ENCODE measurements at places on chromosomes 13 and 19.

DNA sequence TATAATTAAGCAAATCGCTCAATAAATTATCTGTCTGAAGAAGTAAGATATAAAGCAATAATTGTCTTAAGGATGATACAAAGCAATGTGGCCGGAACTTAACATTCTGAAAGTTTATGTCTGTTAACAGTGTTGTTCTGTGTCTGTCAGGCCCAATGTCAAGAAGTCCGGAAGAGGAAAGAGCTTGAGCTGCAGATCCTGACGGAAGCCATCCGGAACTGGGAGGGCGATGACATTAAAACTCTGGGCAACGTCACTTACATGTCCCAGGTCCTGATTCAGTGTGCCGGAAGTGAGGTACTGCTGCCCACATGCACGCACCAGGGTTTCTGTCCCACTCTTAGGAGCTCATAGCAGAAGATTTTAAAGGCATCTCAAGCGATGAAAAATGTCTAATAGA is 45.1 kb upstream of the TEX29 start:
- DNase-seq, result no peak

DNA sequence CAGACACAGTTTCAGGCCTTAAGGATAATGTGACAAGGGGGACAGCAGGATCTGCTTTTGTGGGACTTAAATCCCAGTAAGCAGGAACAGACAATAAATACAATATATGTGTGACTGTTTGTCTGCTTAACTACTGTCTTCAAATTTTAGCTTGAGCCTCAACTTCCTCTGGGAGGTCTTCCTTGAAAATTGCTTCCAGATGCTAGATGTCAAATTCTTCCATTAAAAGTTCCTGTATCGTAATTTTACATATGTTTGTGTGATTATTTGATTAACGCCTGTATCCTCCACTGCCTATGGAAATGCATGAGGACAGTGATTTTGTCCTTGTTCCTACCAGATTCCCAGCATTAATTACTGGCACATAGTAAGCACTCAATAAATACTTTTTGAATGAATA is 385.5 kb downstream of the NDFIP2 start:
- DNase-seq, result no peak

- no peak for DNase-seq
These were observed 240.5 kb downstream of the ENOX1 start for GRCh38 chr13:43546251-43546650.

DNA sequence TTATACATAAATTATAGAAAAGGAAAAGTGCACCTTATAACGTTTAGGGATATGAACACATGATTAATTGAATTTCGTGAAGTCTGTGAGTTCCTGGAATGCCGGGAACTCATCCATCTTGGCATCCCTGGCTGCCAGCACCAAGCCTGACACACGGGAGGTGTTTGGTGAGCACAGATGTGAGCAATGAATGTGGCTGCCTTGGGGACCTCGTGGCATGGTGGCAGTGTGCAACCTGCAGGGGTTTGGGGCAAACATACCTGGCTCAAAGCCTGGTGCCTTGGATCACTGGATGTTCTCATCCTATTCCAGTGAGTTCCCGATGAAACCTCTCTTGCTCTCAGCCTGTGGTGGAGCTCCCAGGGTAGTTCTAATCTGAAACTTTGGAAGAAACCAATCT is 10.4 kb upstream of the MAP2K2 start:
- no peak for DNase-seq

GRCh38 chr13:112194167-112194530 is 127.2 kb downstream of the SOX1 start:
- DNase-seq, result no peak

DNA sequence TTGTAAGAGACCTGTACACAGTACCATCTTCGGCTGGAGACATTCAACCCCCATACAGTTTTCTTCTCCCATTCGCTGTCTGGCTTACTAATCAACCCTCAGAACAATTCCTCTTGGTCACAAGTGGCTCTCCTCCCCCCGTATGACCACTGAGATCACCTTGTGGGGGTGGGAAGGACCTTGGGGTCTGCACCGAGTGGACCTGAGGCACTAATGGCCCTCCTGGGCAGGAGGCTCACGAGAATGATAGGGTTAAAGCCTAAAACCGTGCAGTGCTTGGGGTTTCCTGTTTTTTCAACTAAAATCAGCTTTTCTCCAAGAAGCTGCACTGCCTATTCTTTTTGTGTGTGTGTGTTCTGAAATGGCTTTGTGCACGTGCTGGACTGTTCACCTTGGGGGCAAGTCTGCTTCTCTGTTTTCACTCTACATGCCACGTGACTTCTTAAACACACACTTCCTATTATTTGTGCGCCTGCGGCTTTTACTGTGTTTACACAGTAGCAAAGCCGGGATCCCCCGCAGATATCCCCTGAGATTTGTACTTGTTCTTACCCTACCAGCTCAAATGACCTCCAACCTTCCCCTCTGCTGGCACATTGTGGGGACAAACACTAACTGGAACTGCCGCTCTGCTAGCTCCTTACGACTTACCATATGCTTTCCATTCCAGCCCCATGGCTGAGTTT is 12.3 kb downstream of the RBM26 start:
- no peak for DNase-seq

GRCh38 chr13:63408331-63409189 is 1992.9 kb upstream of the PCDH20 start:
- DNase-seq, result no peak

GRCh38 chr13:76969488-76970365 is 21.4 kb downstream of the ACOD1 start:
- DNase-seq, result no peak

- DNase-seq, result peak; percentile 60
These were observed 1.3 kb downstream of the CLDN10 start for GRCh38 chr13:95553581-95554385.

DNA sequence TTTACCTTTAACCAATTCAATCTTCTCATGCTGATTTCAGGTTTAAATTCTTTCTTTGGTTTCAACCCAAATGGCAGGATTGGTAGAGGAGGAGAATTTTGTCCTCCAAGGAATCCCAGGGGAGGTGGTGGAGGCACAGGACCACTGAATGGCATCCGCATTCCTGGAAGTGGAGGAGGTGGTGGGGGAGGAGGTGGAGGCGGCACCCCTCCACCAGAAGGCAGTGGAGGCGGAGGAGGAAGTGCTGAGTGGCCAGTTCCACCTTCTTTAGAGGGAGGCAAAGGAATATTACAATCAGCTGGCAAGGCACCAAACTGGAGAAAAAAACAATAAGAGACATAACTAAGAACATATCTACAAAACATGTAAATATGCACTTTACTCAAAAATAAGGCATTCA is 192.9 kb downstream of the DIAPH3 start:
- DNase-seq, result no peak

DNA sequence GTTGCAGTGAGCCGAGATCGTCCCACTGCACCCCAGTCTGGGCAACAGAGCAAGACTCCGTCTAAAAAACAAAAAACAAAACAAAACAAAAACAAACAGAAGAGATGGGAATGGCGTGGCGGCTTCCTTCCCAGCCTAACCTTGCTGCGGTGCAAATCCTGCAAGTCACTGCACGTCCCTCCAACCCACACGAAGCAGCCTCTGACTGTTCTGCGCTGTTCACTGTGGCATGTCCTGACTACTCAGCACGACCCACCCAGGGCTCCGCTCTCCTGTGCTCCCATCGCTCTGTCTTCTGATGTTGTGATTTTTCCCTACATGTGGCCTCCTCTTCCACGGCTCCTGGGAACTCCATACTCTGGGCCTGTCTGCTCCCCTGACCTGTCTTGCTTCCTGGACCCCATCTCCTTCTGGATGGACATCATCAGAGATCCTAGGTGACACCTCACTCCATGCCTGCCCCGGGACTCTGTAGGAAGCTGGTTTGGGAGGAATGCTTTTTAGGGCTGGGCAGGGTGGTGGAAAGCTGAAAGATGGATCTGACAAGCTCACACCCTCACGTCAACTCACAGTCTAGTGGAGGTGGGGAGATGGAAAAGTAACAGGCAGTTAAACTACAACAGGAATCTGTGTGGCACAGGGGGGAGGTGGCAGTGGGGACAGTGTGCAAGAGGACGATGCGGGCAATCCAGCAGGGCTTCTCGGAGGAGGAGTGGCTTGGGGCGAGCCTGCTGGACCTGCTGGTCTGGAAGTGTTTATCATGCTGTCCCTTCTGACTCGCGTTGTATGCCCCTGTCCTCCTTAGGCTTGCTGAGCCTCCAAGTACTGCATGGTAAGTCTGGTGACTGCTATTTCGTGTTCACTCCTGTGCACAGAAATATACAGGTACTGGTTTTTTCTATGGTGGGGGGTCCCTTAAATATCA is 18.8 kb downstream of the ZSCAN5A start:
- no peak for DNase-seq

- no peak for DNase-seq
These were observed 1227.1 kb downstream of the SLITRK1 start for GRCh38 chr13:82654861-82655855.

- DNase-seq, result no peak
These were observed 40.2 kb downstream of the RFXAP start for GRCh38 chr13:36859259-36859658.

DNA sequence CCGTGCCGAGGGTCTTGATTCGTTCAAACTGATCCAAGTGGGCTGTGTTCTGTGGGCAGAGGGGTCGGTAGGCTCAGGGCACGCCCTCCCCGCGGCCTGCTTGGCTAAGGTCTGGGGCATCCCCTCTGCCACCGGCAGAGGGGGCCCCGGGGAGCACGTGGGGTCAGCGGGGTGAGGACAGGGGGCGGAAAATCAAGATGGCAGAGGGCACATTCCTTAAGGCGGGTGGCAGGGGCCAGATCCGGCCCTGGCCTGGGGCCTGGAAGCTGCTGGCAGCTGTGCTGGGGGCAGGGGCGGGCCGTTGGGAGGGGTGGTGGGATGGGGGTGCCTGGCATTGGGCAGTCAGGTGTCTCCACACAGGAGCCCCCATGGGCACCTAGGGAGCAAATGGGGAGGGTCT is 10.7 kb downstream of the PRKACA start:
- DNase-seq, result no peak

- DNase-seq, result no peak
These were observed 71.4 kb upstream of the CLDN10 start for GRCh38 chr13:95480791-95481780.
